ENCODE measurements at places on chromosomes 6 and 20.

DNA sequence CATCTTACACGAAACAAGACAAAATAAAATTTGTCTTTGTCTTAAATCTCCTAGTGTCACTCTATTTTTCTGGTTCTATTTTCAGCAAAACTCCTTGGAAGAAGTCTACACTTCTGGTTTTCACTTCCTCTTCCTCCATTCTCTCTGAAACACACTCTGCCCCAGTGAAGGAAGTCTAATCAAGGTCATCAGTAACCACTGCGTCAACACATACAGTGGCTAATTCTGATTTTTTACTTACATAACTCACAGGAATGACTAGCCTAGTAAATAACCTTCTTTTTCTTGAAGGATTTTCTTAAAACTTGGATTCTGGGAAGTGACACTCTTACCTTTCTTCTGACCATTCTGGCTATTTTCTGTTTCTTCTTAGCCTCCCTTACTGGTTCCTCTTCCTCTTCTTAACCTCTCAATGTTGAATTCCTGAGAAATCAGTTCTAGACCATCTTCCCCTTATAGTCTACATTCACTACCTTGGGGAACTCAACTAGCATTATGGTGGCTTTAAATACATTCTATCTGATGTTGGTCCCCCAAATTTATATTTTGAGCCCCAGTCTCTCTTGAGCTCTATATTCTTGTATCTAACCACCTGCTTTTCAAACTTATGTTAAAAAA lies 37.5 kb downstream of the AIG1 start:
- no peak for DNase-seq

DNA sequence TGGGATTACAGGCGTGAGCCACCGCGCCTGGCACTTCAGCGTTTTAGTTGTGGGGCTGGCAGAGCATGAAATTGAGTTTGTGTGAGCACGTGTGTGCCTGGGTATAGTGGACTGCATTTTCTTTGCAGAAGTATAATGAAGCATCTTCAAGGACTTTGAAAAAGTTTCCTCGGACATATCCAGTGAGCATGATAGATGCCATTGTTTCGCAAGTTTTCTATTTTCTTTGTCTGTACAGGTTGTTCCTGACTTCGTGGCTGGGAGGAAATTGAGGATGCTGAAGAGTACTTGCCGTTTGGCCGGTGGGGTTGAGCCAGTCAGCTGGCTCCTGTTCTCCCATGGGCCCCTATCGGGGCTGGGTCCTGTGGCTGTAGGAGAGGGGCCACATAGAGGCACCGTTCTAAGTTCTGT lies 55.9 kb downstream of the RREB1 start:
- no peak for DNase-seq

DNA sequence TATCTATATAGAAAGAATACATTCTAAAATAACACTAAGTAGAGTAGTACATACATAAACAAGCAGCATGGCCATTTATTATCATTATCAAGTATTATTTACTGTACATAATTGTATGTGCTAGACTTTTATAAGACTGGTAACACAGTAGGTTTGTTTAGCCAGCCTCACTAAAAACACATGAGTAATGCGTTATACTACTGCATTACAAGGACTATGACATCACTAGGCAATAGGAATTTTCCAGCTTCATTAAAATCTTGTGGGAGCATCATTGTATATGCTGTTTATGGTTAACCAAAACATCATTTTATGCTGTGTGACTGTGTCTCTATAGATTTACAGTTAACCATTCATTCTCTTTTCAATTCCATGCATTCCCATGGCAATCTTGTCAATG lies 131.7 kb upstream of the HDGFL1 start:
- no peak for DNase-seq

- no peak for DNase-seq
These were observed 19.7 kb downstream of the NCOA7 start for GRCh38 chr6:125810445-125810844.

DNA sequence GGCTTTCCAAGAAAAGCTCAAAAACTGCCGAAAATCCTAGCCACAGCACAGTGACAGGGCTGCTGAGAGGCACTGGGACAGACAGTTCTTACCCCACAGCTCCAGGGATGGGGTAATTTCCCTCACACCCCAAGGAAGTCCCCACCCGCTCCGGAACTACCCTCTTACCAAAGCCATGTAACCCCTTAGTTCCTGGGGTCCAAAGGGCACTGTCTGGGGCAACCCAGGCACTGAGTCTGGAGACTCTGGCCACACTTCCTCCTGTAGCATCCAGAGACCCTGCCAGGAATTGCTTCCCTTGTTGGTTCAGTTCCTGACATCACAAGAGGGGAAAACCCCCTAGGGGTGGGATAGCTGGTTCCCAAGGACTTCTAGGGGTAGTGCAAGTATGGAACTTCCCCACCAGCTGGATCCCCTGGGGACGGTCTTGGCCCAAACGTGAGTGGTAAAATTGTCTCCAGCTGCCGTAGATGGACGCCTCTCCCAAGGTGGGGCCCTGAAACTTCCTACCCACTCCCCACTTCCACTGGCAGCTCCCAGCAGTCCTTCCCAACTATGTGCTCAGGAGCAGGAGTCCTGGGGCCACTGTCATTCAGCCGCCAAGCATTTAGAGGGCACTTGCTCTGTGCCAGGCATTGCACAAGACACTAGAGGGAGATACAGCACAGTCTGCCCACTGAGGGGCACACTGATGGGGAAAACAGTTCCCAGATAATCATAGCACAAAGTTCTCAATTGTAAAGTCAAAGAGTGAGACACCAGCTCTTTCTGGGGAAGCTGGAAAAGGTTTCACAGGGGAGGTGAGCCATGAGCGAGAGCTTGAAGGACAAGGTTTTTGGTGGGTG lies 17.2 kb upstream of the HCK start:
- DNase-seq, result no peak

DNA sequence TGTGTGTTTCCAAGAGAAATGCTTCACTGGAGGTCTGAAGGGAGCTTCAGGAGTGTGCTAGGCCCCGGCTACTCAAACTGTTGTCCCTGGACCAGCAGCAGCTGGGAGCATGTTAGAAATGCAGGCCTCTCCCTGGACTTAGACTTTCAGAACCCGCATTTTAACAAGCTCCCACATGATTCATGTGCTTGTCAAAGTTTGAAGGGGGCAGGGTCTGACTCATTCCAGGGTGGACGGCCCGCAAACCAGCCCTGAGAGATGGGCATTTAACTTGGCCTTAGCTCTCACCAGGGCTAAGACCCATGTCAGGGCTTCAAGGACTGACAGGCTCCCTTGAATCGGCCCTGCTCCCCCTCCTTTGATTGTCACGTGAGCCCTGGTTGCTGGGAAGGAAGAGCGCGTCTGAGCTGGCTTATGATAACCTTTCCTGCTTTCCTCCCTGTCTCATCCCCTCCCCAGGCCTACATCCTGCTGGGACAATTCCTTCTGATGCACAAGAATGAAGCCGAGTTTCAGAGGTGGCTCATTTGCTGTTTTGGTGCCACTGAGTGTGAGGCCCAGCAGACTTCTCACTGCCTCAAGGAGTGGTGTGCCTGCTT lies 35.5 kb downstream of the BANF2 start:
- DNase-seq, result no peak

DNA sequence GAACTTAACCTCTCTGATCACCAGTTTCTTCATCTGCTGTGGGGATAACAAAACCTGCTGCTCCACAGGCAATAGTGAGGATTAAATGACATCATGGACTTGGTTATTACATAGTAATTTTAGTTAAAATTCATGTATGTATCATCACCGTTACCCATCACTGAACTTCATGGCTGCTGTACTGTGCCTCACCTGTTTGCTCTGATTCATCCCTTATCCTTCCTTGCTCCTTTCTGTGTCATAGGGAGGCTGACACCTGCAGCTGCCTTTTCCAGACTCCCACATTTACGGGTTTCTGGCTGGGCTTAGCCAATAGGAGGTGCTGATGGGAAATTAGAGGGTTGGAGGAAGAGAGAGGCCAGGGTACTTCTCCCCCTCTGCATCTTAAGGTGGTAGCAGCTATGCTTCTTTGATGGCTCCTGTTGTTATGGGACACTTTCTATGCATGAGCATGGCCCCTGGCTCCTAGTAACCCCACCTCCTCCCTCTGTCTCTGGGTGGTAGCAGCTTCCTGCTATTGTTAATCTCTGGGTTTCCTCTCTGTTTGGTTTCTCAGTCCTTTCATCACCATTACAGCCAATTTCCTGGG lies 332.1 kb downstream of the DHX35 start:
- no peak for DNase-seq

GRCh38 chr20:62776035-62776691 lies 20.1 kb upstream of the MRGBP start:
- DNase-seq, result no peak

GRCh38 chr20:4767084-4767483 lies 45.4 kb downstream of the PRND start:
- no peak for DNase-seq

DNA sequence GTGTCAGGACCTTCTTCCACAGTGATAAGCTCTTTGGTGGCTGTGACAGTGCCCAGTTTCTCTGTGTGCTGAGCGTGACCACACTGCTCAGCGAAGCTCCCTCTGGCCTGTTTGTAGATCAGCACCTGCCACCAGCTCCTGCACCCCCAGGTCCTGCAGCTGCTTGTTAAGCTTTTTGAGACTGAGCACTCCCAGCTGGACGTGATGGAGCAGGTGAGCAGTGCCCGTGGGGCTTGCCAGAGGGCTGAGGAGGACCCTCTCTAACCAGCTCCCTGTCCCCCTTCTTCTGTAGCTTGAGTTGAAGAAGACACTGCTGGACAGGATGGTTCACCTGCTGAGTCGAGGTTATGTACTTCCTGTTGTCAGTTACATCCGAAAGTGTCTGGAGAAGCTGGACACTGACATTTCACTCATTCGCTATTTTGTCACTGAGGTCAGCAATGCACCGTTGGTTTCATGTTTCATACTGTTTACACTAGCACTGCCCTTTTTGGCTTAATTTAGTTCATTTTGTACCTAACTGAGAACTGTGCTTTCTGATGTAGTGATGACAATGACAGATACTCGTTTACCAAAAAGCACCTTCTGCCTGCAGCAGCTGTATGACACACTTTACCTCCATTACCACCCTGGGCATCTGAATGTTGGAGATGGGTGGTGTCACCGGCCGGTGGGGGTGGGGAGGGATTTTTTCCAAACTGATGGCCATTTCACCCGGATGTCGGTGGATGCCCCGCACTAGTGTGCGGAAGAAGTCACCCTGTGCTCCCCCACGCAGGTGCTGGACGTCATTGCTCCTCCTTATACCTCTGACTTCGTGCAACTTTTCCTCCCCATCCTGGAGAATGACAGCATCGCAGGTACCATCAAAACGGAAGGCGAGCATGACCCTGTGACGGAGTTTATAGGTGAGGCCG lies 12.5 kb downstream of the NELFCD start:
- no peak for DNase-seq

DNA sequence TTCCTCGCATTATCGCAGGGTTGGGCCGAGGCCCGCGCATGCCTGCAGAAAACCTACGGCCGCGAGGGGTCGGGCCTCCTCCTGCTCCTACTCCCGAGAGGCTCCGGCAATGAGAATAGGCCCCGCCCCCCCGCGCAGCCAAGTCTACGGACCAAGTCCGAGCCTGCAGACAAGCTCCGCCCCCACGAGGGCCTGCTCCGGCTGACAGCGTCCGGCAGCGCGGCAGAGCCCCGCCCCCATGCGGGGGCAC lies 3.1 kb upstream of the GPSM3 start:
- DNase-seq, result peak; percentile 100

DNA sequence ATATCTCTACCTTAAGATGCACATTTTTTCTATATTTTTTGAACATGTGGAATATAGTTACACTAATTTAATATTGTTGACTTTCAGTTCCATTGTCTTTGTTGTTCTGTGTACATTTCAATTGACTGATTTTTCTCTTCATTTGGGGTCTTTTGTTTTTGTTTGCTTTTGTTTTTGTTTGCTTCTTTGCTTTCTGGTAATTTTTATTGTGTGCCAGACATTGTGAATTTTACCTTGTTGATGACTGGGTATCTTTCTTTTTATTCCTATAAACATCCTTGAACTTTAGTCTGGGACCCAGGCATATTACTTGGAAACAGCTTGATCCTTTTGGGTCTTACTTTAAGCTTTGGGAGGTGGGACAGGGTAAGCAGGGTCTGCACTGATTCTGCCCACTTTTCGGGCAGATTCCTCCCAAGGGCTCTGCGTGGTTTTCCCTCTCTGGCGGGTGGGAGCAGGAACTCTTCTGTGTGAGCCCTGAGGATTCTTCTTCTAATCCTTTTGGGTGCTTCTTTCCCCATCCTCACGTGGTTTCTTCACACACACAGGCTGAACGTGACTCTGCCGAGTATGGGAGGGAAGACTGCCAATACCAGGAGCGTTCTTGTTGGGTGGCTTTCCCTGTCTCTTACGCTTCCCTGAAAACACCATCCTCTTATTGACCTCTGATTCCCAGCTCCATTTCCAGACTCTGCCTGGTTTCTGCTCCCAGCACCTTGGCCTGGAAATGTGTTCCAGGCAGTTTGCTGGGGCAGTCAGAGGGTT lies 200.5 kb downstream of the ARID1B start:
- DNase-seq, result no peak

GRCh38 chr6:20700375-20700774 lies 166.1 kb downstream of the CDKAL1 start:
- DNase-seq, result no peak

- DNase-seq, result no peak
These were observed 6.8 kb upstream of the IL17F start for GRCh38 chr6:52251113-52251512.

GRCh38 chr6:85482905-85483700 lies 33.2 kb downstream of the NT5E start:
- no peak for DNase-seq

DNA sequence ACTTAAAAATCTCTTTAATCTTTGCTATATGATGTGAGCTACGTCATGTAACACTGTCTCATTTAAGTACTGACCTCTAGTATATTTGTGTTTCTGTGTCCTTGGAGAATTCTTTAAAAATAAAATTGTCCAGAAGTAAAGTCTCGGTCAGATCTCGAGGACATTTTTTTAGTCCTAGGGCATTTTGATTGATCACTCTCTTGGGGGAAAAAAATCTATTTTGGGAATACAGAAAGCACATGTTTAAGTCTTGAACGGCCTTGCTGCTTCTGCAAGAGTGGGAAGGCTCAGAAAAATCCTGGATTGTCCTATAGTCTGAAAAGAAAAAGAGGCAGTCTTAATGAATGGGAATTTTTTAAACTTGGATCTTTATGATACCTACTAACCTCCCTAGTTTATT lies 234.3 kb downstream of the UTRN start:
- DNase-seq, result no peak

GRCh38 chr6:20572940-20573339 lies 38.7 kb downstream of the CDKAL1 start:
- DNase-seq, result no peak

Measured in esophagus squamous epithelium (tissue), 5 donors.